ENCODE measurements at places on chromosomes 3 and 15. TPM values are rescaled to one million over a fixed set of nuclear protein-coding genes. Genes with fewer than 3 reads are reported as not detected.

The DUOX1 gene
- total RNA-seq: not detected

The MEIS2 gene
- 8.2 TPM for total RNA-seq

The SCN11A gene
- total RNA-seq: not detected

The TRH gene
- total RNA-seq: not detected

The FHIT gene
- 0.78 TPM for total RNA-seq

The ZBED2 gene
- 0.18 TPM for total RNA-seq

The RMDN3 gene
- total RNA-seq: 24.0 TPM

The SLC12A8 gene
- 1.3 TPM for total RNA-seq

The TMEM42 gene
- total RNA-seq: 8.8 TPM

The LTF gene
- not detected for total RNA-seq

The SCAANT1 gene
- not detected for total RNA-seq

The ANKRD63 gene
- total RNA-seq: 0.20 TPM

The TRPM1 gene
- not detected for total RNA-seq

Measured in A549 treated with DMSO at 1 μM for 4 hours (cell line).